ENCODE measurements at places on chromosomes 12 and 14. TPM values are rescaled to one million over a fixed set of nuclear protein-coding genes. Genes with fewer than 3 reads are reported as not detected.

Gene TAMALIN
- total RNA-seq = 6.4 TPM

Gene TIGAR
- 2.1 TPM for total RNA-seq

Gene KRT73
- not detected for total RNA-seq

Gene PRKCH
- total RNA-seq = 80.6 TPM

Gene RILPL1
- total RNA-seq = 9.1 TPM

Gene TMEM106C
- 58.5 TPM for total RNA-seq

GRCh38 chr14:26528415-26529182, 69.2 kb downstream of the NOVA1 start:
- no peak overlapping the region for H3K27ac ChIP-seq
- DNase-seq = peak; percentile 46

GRCh38 chr14:22251090-22251489, 337.9 kb downstream of the DAD1 start:
- H3K4me1 ChIP-seq = no peaks in the 10 kb centered on the region
- H3K36me3 ChIP-seq = no peaks in the 10 kb centered on the region
- H3K4me3 ChIP-seq = no peak overlapping the region
- H3K27ac ChIP-seq = no peak overlapping the region

DNA sequence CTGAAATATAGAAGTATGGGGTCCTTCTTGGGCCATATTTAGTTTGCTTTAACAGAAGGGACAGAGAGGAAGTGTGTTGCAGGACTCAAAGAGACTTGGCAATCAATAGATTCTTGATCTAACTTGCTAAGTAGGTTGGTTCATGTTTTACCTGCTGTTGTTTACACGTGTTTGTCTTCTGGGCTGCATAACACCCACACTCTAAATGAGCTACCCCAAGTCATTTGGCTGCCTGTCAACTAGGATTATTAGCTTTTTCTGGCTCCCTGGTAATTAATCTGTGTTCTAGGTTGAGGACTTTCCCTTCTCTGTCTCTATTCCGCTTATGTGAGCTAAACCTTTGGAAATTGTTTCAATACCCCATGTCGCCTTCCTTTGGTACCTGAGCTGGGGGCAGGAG, 10.1 kb upstream of the TBPL2 start:
- H3K4me1 ChIP-seq = no peaks in the 10 kb centered on the region
- H3K27ac ChIP-seq = no peak overlapping the region
- no peaks in the 10 kb centered on the region for H3K27me3 ChIP-seq

DNA sequence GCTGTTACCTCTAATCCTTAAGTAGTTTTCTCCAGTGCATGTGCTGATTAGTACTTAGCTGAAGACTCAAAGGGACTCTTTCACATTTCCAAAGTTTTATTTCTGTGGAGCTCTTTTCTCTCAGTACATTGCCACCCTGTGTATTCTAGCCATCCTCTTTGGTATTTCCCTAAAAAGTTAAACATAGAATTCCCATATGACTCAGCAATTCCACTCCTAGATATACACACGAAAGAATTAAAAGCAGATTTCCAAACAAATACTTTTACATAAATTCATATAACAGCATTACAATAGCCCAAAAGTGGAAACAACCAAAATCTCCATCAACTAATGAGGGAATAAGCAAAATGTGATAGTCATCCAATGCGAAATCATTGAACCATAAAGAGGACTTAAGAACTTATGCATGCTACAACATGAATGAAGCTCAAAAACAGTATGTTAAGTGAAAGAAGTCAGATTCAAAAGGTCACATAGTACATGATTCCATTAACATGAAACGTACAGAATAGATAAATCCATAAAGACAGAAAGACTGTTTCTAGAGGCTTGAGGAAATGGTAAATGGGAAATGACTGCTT, 9.0 kb upstream of the NOVA1 start:
- no peak overlapping the region for H3K4me3 ChIP-seq
- H3K27me3 ChIP-seq = no peaks in the 10 kb centered on the region
- no peak for DNase-seq
- peaks cover 2% of the 10 kb centered on the region for H3K36me3 ChIP-seq
- no peaks in the 10 kb centered on the region for H3K4me1 ChIP-seq

DNA sequence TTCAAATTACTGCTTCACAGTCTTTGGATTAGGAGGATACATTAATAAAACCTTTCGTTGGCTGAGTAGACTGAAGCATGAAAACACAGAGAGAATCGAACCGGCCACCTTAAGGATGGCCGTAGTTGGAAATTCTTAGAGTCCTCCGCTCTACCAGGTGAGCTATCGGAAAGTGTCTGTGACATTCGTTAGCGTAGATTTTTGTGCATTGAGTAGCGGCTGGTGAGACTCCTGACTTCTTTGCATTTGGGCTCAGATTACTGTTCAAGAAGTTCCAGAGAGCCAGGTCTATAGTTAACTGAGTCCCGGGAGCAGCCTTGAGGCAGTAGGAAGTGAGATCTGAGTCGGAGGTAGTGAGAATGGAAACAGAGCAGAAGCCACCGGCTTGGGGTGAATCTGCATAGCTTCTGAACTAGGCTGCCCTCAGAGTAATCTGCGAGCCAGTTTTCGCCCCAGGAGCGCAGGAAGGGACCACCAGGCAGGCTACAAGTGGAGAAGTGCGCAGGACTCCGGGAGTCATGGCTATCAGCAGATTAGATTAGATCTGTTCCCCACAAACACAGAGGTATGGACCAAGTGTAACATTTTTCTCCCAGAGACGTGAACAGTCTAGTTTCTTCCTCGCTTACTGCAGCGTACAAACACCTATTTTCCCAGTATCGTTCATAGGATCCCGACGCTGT, 11.0 kb downstream of the OR6S1 start:
- H3K36me3 ChIP-seq = no peaks in the 10 kb centered on the region
- peak; percentile 23 for DNase-seq
- no peaks in the 10 kb centered on the region for H3K27me3 ChIP-seq
- H3K4me1 ChIP-seq = peaks cover 11% of the 10 kb centered on the region

DNA sequence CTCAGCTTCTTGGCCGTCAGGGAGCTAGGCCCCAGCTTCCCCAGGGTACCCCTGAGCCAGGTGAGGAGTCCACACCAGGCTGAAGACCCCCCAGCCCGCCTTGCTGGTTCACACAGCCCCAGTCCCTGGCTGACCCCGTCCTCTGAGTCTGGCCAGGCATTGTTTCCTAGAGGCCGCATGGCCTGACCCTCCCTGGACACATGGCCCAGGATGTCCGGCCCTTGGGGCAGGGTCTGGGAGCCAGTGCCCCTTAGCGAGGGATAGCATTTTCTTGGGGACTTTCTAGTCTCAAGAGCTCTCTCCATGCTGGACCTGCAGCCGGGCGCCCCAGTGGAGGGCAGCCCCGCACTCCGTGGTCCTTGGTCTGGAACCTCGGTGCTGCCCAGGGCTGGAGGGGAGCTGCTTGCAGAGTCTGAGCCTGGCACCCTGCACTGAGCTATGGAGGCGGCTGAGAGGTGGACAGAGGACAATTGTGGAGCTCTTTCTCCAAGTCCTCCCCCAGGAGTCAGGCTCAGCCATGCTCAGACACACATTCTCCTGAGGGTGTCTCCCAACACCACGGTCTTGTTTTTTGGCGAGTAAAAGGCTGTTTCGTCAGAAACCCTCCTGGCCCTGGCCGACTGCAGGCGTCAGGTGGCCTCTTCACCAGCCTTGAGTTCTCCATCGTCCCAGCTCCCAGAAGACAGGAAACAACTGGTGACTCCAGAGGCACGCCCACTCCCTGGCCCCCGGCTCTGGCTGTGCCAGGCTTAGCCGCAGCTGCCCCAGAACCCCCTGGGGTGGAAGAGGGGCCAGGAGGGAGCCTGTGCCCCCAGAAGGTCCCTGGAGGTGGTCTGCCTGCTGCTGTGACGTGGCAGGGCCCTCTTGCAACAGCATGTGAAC, 17.6 kb upstream of the CRIP2 start:
- no peak overlapping the region for H3K27ac ChIP-seq
- H3K4me1 ChIP-seq = no peaks in the 10 kb centered on the region
- DNase-seq = no peak
- no peaks in the 10 kb centered on the region for H3K36me3 ChIP-seq
- H3K27me3 ChIP-seq = no peaks in the 10 kb centered on the region
- no peak overlapping the region for H3K4me3 ChIP-seq

GRCh38 chr12:54159589-54159988, 29.2 kb downstream of the SMUG1 start:
- H3K27me3 ChIP-seq = no peaks in the 10 kb centered on the region
- H3K4me1 ChIP-seq = no peaks in the 10 kb centered on the region
- H3K27ac ChIP-seq = no peak overlapping the region
- DNase-seq = no peak

DNA sequence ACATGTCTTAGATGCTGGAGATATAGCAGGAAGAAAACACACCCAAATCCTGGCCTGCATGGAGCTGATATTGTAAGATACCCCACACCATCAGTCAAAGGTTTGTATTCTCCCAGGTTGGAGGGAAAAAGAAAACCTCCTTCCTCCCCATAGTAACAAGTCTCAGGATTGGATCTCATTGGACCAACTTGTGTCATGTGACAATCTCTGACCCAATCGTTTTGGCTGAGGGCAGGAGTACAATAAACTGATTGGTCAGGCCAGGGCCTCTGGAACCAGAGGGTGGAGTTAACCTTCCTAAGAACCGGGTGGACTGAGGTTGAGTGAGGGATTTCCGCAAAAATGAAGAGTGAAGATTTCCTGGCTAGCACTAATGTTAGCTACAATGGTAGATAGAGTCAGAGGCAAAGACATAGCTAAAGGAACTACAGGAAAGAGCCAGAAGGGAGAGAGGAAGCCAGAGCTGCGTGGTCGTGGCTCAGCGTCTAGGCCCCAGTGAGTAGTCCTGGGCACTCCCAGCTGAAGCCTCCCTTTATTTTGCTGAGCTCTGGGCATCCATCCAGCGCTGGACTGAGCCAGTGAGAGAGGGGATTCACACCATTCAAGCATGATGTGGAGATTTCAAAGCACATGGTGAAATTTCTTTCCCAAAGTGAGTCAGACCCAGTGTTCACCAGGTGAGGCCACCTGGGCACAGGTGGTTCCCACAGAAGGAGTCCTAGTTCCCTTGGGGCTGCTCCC, 219.9 kb downstream of the AACS start:
- H3K4me1 ChIP-seq = no peaks in the 10 kb centered on the region
- no peak for DNase-seq
- H3K4me3 ChIP-seq = no peak overlapping the region
- no peaks in the 10 kb centered on the region for H3K36me3 ChIP-seq

DNA sequence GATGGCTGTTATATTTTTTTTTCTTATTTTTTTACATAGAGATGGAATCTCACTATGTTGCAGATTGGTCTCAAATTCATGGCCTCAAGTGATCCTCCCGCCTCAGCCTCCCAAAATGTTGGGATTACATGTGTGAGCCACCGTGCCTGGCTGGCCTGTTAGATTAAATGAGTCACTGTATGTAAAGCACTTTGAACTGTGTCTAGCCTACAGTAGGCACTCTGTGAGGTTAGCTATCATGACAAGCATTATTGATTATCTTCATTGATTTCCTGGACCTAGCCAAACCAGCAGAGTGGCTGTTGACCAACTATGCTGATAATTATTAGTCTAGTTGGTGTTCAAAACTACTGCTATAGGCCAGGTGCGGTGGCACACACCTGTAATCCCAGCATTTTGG, 42.6 kb downstream of the ARF6 start:
- H3K36me3 ChIP-seq = no peaks in the 10 kb centered on the region
- no peak for DNase-seq
- no peaks in the 10 kb centered on the region for H3K27me3 ChIP-seq
- H3K27ac ChIP-seq = no peak overlapping the region
- H3K4me3 ChIP-seq = no peak overlapping the region

- no peaks in the 10 kb centered on the region for H3K36me3 ChIP-seq
- no peaks in the 10 kb centered on the region for H3K27me3 ChIP-seq
Observed at GRCh38 chr14:83164591-83164990, 1630.9 kb upstream of the SEL1L start.

GRCh38 chr14:92653162-92653651, 95.2 kb downstream of the LGMN start:
- H3K36me3 ChIP-seq = no peaks in the 10 kb centered on the region
- peak overlapping the region; percentile 100 for H3K27ac ChIP-seq

DNA sequence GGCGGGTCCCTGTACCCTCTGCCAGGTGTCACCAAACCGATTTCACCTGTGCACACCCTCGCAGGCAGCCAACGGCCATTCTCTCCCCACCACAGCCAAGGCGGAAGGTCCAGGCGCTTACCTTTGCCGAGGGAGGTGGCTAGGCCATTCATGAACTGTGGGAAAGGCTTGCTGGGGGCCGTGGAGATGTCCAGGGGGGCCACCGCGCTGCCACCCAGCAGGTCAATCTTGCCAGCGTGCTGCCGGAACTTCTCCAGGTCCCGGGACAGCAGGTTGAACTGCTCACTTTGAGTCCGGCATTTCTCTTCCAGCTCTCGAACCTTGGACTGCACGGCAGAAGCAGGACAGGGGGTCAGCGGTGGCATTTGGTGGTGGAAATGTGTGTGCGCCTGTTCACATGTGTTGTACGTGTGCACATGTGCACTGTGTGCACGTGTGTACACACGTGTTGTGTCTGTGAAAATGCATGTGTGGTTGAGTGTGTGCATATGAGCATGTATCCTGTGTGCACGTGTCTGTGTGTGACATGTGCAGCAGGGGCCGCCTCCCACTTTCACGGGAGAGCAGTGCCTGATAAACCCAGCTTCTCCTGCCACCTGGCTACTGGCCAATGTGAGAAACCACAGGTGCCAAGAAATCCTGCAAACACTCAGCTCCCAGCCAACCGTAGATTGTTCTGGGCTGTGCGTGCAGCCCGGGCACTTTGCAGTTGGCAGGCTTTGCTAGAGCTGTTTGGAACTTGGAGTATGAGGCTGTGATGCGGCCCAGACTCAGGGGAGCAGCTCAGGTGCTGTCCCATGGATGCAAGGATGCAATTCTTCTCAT, 118.9 kb downstream of the PIWIL1 start:
- no peaks in the 10 kb centered on the region for H3K27me3 ChIP-seq
- no peaks in the 10 kb centered on the region for H3K36me3 ChIP-seq
- no peak for DNase-seq
- H3K4me3 ChIP-seq = no peak overlapping the region

DNA sequence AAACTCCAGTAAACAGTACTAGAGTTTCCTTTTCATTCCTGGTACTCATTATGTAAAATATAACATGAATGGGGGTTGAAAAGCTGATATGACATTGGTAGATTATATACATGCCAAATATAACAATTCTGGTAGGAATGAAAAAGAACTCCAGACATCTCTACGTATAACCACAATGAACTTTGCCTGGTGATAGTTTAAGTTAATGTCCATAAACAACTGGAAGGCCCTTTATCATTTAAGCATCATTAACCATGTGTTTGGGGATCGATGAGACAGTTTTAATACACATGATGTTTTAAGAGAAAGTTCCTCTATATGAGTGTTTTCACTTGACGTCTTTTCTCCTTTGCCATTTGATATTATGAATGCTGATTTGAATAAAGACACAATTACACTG, 5.8 kb downstream of the PTGER2 start:
- H3K4me1 ChIP-seq = no peaks in the 10 kb centered on the region
- H3K36me3 ChIP-seq = no peaks in the 10 kb centered on the region
- no peaks in the 10 kb centered on the region for H3K27me3 ChIP-seq

DNA sequence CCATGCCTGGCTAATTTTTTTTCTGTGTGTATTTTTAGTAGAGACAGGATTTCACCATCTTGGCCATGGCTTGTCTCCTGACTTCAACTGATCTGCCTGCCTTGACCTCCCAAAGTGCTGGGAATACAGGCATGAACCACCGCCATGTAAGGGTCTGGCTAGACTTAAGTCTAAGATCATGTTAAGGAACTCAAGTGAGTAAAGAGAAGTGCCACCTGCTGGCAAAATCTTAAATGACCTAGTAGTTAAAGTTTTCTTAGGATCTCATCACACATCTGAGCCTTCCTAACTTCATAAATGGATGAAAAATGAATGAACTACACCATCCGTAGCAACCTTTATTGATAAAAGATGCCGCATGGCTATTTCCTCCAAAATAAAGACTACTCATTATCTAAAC, 1.7 kb upstream of the C12orf56 start:
- H3K4me1 ChIP-seq = no peaks in the 10 kb centered on the region
- H3K27me3 ChIP-seq = no peaks in the 10 kb centered on the region
- no peak overlapping the region for H3K4me3 ChIP-seq
